Sigmoid colon (tissue), 7 donors: ENCODE measurements at places on chromosomes 1 and 21. TPM values are rescaled to one million over a fixed set of nuclear protein-coding genes. Genes with fewer than 3 reads are reported as not detected.

NBPF12 gene
- 10.2 TPM for total RNA-seq

RORC gene
- total RNA-seq = 0.27 TPM

MFAP2 gene
- total RNA-seq = 26.6 TPM

MEAF6 gene
- 78.3 TPM for total RNA-seq

OVAAL gene
- total RNA-seq = not detected

C8A gene
- total RNA-seq = not detected

CLDN17 gene
- not detected for total RNA-seq

COL9A2 gene
- 0.99 TPM for total RNA-seq

DNA sequence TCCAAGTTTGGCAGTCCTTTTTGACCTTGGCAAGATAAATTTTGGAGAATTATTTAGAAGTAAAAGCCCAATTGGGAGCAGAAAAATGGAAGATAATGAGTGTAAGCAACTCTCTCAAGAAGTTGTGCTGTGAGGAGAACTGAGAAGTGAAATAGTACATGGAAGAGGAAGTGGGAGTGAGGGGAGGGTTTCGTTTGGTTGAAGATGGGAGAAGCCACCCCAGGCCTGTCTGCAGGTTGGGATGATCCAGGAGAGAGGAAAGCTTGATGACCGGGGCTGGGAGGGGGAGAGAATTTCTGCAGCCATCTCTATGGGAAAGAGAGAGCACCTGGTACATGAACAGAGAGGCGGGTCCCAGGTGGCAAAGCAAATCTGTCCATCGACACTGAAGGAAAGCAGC lies 8.6 kb upstream of the RCAN1 start:
- DNase-seq = no peak

- DNase-seq = no peak
Measured at GRCh38 chr1:14363036-14363590, 235.4 kb upstream of the KAZN start.

- no peak for DNase-seq
Measured at GRCh38 chr1:11744287-11744686, 8.4 kb downstream of the AGTRAP start.

DNA sequence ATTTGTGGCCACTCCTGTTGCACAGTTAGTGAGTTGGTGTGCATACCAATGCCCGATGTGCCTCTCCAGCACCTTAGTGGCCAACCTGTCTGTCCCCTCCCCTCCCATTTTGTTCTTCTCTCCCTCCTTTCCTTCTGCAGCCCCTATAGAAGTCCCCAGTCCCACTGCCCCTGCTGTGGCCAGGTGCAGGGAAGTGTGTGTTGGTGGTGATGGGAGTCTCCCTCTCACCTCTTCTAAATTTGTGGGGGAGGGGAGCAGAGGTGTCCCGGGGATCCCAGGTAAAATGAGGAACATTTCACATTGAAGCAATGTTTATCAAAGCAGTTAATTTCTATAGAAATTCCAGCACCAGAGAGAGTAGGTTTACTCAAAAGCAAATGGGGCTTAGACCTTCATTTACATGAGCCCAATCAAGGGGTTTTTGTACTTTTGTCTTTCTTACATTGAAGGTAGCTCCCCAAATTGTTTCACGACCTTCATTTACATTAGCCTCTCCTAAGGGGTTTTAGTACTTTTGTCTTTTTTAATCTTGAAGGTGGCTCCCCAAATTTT lies 3.0 kb upstream of the C1orf21 start:
- DNase-seq = no peak

GRCh38 chr1:150609732-150610131 lies 19.7 kb downstream of the ENSA start:
- DNase-seq = no peak

- DNase-seq = no peak
Measured at GRCh38 chr1:65119951-65120350, 28.1 kb upstream of the AK4 start.

GRCh38 chr1:107267489-107267888 lies 126.7 kb downstream of the NTNG1 start:
- no peak for DNase-seq

DNA sequence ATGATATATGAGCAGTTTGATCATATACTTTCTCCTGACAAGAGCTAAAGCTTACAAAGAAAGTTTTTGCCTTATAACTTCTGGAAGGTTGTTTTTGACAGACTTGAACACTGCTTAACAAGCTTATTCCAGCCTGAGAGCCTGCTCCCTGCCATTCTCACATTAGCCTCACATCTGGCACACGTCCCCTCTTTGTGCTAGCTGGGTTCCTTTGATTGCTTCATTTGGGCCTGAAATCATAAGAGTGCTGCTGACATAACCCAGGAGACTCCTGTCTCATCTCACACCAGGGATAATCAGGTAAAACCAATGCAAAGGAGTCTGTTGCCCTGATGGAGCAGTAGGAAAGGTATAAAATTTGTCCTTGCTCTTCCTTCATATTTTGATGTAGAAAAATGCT lies 1411.7 kb upstream of the B3GALT2 start:
- DNase-seq = no peak

DNA sequence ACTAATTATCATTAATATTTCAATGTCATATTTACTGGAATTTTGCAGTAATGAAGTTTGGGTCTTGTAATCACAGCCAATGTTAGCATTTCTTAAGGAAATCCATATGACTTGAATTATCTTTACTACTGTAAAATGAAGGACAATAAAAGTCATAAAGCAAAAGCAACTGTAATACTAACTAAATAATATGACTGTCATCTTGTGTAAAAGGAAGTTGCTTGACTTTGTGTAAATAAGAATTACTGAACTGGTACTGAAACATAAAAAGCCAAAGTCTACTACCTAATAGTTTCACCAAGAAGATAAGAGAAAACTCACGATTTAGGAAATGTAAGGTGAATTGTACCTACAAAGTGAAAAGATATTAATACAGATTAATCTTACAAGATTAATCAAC lies 57.5 kb downstream of the ATP6V1G3 start:
- no peak for DNase-seq

- no peak for DNase-seq
Measured at GRCh38 chr21:28821276-28822122, 171.2 kb downstream of the LTN1 start.

DNA sequence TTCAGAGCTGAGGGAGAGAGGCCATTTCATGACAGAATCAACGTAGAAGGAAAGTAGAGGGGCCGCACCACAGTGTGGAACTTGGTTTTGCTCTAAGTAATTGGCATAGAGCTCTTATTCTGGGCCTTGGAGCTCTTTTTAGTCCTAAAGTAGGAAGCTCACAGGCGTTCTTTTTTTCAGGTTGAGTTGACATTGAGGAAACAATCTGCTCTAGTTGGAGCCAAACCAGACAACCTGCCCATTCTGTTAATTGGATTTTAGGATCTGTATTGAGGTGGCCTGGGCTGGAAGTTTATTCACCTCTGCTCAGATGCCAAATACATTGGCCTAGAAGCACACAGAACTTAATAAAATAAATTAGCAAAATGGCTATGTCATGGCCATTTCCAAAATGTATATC lies 1093.9 kb downstream of the ADGRL2 start:
- no peak for DNase-seq

DNA sequence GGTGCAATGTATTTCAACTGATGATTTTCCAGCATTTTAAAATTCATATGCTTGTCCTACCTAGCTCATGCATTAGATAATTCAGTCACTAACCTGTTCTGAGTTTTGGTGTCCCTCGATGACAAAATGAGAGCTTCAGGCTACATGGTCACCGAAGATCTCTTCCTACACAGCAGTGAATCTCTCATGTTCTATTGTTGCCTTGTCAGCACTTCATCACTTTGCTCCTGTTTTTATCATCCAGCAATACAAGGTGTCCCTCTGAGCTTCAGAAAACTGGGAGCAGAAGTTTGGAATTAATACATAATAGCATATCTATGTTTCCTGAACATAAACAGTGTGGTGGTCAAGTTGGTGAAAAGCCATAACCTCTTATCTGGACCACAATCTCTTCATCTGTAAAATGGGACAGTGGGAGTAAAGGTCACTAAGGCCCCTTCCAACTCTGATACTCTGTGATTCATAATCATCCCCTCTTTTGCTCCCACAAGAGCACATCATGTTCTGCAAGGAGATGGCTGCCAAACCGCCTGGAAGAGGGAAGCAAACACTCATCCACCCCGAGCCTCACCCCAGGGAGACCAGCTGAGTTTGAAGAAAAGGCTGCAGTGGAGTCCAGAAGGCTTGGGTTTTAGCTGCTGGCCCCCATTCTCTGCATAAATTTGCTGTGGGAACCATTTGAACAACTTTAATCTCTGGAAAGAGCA lies 137.9 kb upstream of the F3 start:
- DNase-seq = peak; percentile 91

- DNase-seq = peak; percentile 86
Measured at GRCh38 chr21:31558962-31559367, 100.5 kb upstream of the SOD1 start.

GRCh38 chr1:190476321-190476720 lies 1.3 kb downstream of the BRINP3 start:
- no peak for DNase-seq
